ENCODE measurements at places on chromosomes 3 and 15.
A peak's percentile ranks its signal among the peaks of the same experiment; 100 is the strongest.

DNA sequence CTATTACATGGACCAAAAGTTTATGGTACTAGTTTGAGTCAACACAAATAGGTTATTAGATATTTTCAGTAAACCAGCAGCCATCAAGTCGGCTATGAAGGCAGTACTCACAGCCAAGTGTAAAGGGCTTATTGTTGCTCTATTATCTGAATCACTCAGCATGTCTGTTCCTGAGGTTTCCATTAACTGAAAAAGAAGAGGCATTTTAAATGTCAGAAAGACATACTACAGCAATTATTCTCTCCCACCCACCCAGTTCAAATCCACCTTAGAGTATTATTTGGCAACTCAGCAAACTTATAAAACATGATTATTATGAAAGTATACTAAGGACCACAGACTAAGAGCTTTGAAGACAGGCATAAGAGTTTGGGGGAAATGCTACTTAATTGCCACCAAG is 93.1 kb downstream of the BTD start:
- DNase-seq, result no peak

GRCh38 chr3:160210799-160211221 is 14.4 kb upstream of the C3orf80 start:
- peak; percentile 30 for DNase-seq

GRCh38 chr3:194249323-194250097 is 101.6 kb downstream of the CPN2 start:
- no peak for DNase-seq

DNA sequence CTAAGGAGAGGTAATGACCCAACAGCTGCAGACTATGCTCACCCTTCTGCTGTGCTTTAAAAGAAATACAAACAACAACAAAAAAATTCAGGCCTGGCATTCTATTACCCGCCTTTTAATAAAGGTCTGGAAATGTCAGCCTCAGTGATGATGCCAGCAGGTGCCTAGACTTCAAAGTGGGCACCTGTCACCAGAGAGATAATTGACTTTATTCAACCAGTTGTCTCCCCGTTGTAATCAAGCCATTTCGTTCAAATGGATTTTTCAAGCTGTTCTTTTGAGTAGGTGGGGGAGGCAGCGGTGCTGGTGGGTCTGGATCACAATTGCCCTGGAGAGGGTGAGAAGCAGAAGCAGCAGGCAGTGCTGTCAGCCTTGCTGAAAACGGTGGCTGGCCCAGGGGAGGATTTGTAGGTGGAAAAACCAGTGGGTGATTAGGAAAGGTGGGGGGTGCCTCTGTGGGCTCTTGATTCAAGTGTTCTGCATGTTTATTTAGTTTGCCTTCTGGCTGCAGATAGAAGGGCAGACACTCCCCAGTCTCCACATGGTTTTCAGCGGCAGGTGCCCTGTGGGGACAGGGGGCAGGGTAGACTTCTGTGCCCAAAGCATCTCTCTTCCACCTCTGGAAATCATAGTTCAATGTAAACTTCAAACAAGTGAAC is 300.2 kb upstream of the SLCO3A1 start:
- no peak for DNase-seq

DNA sequence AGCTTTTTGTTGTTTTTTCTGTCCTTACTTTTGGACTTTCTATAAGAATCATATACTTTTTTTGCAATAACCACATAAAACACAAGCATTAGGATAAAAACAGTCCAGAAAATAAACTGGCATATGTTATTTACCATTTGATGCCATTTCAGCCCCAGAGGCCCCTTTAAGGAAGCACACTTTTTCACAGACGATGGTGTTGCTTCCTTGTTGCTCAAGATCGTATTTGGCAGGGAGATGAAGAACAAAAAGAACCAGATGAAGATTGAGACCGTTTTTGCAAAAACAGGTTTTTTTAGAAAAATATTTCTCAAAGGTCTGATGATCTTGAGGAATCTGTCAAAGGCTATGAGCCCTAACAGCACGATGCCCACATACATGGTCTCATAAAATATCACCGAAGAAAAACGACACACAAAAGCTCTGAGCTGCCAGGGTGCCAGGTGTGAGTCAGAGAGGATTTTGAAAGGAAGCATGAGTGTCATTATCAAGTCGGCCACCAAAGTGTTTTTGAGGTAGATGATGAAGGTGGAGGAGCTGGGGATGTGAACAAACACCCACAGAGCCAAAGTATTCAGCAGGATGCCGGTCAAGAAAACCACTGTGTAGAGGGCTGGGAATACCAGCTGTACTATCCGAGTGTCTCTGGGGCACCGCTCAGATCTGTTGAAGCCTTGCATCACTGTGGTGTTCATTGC is 902 bp downstream of the P2RY13 start:
- no peak for DNase-seq

GRCh38 chr15:25465835-25466234 is 27.0 kb upstream of the UBE3A start:
- no peak for DNase-seq

GRCh38 chr3:69959581-69959980 is 40.0 kb upstream of the SAMMSON start:
- no peak for DNase-seq

GRCh38 chr3:127045435-127046045 is 62.6 kb downstream of the PLXNA1 start:
- no peak for DNase-seq

GRCh38 chr3:48565591-48566400 is 2.2 kb upstream of the UCN2 start:
- peak; percentile 75 for DNase-seq

DNA sequence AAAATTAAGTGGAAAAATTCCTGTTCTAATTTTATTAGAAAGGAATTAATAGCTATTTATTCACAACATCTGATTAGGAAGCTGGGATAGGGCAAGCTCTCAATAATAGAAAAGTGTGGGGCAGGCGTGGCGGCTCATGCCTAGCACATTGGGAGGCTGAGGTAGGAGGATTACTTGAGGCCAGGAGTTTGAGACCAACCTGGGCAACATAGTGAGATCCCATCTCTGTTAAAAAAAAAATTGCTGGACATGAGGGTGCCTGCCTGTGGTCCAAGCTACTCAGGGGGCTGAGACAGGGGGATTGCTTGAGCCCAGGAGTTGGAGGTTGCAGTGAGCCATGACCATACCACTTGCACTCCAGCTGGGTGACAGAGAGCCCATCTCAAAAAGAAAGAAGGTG is 119.6 kb downstream of the TCF12 start:
- no peak for DNase-seq

GRCh38 chr3:27585429-27585828 is 101.2 kb upstream of the SLC4A7 start:
- DNase-seq, result peak; percentile 6

DNA sequence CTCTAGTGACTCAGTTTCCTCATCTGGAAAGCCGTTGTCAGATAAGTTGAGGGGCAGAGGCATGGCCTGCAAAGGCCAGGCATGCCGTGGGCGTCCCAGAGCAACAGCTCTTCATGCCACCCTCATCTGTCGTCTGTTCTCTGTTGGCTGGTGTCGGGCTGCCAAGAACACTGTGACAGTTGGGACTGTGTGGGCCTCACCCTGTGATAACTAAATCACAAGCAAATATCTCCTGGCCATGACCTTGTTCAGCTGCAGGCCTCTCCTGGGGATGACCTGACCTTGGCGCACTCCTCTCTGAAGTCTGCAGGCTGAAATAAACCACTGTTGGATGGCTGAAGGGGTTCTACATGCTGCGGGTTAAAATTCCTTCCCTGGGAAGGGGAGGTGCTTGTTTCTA is 145.9 kb downstream of the SHQ1 start:
- no peak for DNase-seq

- DNase-seq, result no peak
Measured at GRCh38 chr3:107745354-107745753, 222.6 kb downstream of the BBX start.
